Ovary (tissue), 10 donors: ENCODE measurements at places on chromosomes 3 and 15.

DNA sequence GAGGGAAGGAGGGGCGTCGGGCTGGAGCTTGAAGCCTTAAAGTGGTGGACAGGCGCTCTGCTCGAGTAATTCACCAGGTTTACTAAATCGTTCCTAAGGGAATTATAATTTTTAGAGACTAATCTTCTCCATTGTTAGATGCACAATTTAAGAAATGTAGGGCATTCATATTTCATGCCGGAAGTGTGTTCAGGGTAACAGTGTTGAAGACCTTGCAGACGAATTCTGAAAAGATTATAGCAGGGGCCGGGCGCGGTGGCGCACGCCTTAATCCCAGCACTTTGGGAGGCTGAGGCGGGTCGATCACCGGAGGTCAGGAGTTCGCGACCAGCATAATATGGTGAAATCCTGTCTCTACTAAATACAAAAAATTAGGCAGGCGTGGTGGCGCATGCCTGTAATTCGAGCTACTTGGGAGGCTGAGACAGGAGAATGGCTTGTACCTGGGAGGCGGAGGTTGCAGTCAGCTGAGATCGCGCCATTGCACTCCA, 365 bp upstream of the GTF2A2 start:
- DNase-seq: no peak

- DNase-seq: no peak
Observed at GRCh38 chr3:4882548-4882947, 96.7 kb upstream of the BHLHE40 start.

DNA sequence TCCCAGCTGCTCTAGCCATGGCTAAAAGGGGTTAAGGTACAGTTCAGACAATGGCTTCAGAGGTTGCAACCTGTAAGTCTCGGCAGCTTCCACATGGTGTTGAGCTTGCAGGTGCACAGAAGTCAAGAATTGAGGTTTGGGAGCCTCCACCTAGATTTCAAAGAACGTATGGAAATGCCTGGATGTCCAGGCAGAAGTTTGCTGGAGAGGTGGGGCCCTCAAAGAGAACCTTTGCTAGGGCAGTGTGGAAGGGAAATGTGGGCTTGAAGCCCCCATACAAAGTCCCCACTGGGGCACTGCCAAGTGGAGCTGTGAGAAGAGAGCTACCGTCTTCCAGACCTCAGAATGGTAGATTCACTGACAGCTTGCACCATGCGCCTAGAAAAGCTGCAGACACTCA, 73.7 kb downstream of the STT3B start:
- no peak for DNase-seq

DNA sequence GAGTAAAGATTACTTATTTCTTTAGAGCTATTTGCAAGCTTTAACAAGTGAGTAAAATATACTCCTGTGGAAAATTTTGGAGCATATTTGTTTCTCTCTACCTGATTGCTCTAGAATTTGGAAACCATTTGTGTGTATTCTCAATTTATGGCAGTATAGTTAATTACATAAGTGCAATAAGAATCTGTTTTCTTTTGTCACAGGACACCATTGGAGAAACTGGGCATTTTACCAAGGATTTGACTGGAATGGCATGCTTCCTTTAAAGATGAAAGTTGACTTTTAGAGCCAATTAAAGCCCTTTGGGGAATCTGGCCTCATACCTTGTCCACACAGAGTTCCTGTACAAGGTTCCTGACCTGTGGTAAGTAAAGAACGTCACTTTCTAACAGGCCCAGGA, 38.4 kb downstream of the PAQR5 start:
- DNase-seq: no peak
